ENCODE measurements at places on chromosomes 2 and 18.

DNA sequence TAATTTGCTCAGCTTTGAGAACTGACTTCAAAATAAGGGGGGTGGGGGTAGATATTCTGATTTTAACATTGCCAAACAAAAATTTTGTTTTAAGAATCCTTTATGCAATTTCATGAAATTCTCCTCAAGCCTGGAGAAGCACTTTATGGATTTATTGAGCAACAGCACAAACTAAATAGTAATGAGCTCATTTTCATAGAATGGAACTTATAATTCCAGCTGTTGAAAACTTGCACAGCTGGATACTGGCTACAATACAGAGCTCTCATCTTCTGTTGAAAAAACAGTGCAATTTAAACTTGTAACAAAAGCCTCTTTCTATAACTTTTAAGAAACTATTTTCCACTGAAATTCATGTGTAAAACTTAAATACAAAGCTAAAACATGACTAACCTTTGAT is 137.6 kb upstream of the FN1 start:
- no peak for DNase-seq

GRCh38 chr2:11187731-11188130 is 32.5 kb downstream of the SLC66A3 start:
- DNase-seq = no peak

DNA sequence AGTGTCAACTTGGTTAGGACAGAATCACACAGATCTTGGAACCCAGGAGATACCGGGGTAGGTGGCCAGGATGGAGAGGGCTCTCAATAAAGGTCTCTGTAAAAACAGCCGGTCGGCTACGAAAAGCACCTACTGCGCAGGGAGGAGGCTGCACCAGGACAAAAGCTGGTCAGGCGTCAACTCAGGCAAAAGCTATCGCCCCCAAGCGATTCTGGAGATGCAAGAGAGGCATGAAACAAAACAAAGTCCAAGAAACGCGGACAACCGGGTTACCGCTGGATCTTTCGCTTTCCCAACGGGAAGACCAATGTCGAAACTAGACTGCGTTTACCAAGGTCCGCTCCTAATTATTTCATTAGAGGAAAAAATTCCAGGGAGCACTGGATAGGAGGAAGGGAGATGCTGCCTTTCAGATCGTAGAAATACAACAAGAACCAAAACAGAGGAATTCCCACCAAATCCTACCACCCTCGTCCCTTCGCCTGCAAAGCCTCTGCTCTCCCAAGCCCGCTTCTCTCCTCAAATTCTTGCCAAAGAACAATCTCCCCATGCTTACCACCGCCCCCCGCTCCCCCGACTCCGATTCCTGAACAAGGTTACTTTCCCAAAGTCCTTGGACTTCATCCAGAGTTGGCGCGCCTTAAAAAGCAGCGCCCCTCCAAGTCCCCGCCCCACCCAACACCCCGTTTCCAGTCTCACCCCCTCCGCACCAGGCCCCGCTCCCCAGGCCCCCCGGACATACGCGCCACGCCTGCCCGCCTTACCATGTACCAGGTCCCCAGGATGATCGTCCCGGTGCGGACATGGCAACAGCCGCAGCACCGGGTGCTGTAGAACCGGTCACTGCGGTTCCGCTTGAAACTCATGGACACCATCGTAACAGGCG is 539 bp downstream of the LAPTM4A start:
- DNase-seq = peak; percentile 47

DNA sequence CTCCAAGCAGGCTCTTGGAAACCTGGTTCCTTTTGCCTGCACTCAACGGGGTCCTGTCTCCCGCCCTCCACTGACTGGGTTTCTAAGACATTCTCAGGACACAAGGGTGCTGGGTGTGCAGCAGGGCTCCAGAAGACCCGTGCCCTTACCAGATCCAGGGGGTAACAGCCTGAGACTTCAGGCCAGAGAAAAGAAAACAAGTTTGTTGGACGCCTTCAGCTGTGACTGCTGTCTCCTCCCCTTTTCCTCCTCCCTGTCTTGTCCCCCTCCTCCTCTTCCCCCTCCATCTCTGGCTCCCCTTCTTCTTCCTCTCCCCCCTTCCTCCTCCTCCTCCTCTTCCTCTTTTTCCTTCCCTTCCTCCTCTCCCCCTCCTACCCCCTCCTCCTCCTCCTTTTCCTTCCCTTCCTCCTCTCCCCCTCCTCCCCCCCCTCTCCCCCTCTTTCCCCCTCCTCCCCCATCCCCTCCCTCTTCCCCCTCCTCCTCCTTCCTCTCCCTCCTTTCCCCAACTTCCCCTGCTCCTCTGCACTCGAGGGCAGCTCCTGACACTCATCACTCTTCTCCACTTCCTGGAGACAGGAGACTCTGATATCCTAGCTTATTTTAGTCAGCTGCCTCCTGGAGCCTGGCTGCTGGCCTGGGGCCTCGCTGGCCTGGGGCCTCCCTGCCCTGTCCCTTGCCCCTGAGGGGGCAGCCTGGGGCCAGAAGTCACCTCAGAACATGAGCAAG is 12.4 kb downstream of the ADRA2B start:
- DNase-seq = peak; percentile 8

- DNase-seq = no peak
These were observed 15.5 kb upstream of the STON1 start for GRCh38 chr2:48514348-48515003.

GRCh38 chr2:53067533-53067932 is 700.1 kb upstream of the CHAC2 start:
- no peak for DNase-seq

GRCh38 chr18:75063615-75064512 is 145.1 kb downstream of the PTGR3 start:
- no peak for DNase-seq

GRCh38 chr2:19711470-19712372 is 190.1 kb downstream of the TTC32 start:
- DNase-seq = no peak

- no peak for DNase-seq
These were observed 279.2 kb downstream of the CYRIA start for GRCh38 chr2:16386431-16386830.

GRCh38 chr18:7224198-7224597 is 6.7 kb upstream of the LRRC30 start:
- no peak for DNase-seq

DNA sequence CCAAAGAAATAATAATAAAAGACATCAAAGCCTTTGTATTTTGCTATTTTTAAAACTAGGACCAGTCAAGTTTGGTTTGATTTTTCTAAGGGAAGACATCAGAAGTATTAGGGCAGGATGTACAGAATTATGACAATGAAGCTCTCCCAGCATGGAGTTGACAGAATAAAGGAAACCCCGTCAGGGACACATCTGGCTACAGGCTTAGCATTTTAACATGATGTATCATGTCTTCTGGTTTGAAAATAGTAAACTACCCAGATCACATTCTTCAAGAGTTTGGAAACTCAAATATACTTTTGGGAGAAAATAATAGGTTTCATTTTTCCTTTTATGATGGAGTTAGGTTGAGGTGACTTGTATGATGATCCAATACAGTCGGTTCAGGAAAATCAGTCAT is 552.0 kb upstream of the CDH2 start:
- no peak for DNase-seq

- no peak for DNase-seq
These were observed 28.9 kb upstream of the GAREM2 start for GRCh38 chr2:26144031-26144430.

GRCh38 chr2:160045703-160046210 is 16.7 kb downstream of the PLA2R1 start:
- DNase-seq = no peak

DNA sequence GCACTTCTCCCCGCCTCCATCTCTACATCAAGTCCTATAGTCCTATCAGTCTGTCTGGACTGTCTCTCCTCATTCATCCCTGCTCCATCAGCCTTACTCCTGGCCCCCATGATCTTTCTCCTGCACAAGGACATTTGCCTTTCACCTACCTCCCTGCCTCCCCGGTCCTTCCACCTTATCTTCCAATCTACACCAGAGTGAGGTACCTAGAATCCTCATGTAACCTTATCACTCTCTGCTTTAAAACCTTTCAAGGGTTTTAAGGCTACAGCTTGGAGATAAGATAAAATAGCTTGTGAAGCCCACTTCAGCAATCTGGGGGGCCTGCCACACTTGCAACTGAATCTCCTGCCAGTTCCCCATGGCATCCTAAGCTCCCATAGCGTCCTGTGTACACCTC is 12.8 kb downstream of the CDC42EP3 start:
- DNase-seq = no peak

GRCh38 chr2:69933254-69933828 is 18.4 kb downstream of the MXD1 start:
- DNase-seq = no peak

- DNase-seq = no peak
These were observed 169.0 kb downstream of the OSR1 start for GRCh38 chr2:19189391-19189790.

DNA sequence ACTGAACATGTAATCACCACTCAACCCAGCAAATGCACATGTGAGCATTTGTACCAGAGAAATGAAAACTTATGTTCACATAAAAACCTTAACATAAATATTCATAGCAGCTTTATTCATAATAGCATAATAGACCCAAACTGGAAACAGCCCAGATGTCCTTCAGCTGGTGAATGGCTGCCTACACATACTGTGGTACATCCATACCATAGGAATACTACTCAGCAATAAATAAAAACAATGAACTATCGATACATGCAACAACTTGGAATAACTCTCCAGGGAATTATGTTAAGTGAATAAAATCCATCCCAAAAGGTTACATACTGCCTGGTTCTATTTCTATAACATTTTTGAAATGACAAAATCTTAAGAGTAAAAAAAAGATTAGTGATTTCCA is 140.0 kb downstream of the AGPS start:
- no peak for DNase-seq

DNA sequence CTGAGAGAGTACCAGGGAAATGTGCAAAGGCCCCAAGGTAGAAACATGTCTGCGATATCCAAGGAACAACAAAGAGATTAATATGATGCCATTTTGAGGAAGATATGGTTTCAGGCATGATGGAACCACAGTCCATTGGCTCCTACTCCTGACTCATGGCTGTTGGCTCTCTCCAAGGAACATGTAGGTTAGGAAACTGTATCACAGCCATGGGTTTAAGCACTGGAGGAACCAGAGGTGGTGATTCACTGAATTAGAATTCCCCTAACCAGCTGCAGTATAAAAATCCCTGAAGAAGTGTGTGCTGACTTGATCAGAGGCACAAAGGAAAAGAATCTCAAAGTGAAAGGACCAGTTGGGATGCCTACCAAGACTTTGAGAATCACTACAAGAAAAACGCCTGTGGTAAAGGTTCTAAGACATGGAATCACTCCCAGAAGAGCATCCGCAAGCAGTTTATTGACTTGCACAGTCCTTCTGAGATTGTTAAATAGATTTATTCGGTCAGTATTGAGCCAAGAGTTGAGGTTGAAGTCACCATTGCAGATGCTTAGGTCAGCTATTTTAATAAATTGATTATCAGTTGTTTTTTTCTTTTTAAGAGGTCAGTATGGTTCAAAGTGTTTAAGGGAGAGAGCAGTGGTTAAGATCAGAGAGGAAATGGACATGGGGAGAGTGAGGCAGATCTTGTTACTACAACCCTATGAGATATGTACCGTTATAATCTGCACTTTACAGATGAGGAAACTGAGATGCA is 110.7 kb upstream of the OTX1 start:
- DNase-seq = no peak

DNA sequence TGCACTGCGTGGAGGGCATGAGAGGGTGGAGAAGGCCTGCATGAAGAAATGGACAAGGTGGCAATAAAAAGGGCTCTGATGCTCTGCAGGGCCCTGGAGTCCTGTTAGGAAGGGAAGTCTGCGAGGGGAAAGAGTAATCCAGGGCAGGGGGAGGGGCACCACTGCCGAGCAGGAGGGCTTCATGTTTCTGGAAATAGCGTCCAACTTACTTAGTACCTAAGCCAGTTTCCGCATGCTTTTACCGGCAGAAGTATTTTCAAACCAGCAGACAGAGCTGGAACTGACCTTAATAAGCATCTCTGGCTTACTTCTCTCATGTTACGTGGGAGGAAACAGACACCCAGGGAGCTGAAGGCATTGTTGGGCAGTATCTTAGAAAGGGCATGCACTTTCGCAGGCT is 156.7 kb downstream of the GALNT14 start:
- DNase-seq = no peak

- no peak for DNase-seq
These were observed 36.0 kb downstream of the AGFG1 start for GRCh38 chr2:227507963-227508362.

- no peak for DNase-seq
These were observed 11.4 kb downstream of the MYO5B start for GRCh38 chr18:50183556-50183955.

DNA sequence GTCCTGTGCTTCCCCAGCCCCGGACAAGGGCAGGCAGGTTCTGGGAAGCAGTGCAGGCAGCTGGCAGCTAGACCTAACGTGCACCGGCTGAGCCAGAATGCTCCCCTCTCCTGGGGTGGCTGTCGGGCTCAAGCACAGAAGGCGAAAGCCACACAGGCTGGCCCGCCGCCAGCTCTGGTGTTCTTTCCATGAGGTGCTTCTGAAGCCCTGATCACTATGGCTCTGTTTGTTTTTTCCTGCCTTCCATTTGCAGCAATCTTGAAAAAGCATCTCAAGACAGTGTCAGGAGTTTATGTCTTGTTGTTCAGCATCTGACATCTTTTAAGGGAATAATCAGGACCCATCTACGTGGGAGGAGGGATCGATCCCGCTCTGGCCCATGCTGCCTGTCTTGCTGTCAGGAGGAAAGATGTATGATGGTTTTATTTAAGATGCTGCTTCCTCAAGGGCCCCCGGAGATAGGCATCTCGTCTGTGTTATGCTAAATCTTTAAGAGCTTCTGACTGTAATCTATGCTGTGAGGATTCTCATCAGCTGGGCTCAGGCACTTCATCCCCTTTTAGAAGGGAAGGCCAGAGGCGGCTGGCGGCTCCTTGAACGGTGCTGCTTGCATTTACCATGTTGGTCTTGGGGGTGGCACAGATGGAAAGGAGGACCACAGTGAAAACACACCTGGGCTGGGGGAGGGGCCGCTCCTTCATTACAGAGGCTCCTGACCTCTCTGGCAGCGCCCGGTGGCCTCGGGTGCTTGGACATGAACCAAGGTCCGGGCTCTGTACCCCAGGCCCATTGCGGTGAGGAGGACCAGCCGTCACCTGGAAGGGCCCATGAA is 118.5 kb upstream of the HDAC4 start:
- no peak for DNase-seq

GRCh38 chr2:69103419-69103818 is 90.4 kb downstream of the ANTXR1 start:
- no peak for DNase-seq

DNA sequence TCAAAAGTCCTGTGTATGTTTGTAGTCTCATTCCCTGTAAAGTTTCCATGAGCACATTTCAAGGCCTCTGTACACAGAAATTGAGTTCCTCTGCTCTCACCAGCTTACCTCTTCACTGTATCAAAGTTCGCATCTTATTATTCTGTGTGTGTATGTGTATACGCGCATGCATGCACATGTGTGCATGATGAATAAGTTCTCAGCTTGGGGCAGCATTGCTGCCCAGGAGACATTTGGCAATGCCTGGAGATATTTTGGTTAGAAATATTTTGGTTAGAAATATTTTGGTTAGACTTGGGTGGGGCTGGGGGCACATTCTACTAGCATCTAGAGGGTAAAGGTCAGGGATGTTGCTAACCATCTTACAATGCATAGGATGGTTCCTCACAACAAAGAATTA is 23.4 kb downstream of the TCF7L1 start:
- no peak for DNase-seq
